ENCODE measurements at places on chromosomes 7 and 10.

GRCh38 chr7:28144266-28144665 is 36.3 kb downstream of the JAZF1 start:
- DNase-seq, result no peak

DNA sequence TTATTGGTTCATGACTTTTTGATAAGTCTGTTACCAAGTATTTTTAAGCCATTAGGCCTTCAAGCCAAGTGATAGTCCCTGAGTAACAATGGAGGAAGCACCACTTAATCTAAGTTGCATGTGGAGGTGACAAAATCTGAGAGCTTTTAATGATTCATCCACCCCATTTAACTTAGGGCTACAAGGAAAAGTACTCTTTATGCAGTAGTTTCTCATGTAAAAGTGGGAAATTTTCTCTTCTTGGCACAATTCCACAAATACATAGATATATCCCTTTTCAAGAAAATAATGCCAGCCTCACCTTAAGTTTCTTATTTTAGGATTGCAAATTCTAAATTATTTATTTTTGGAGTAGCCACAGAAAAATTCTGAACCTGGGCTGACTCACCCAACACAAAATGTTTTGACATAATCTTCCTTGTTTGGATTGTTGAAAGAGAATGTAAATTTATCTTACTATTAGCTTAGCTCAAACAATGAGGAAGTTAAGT is 85.7 kb downstream of the SUGCT start:
- DNase-seq, result no peak

GRCh38 chr10:104614245-104614831 is 26.8 kb upstream of the SORCS3 start:
- peak; percentile 3 for DNase-seq

- no peak for DNase-seq
Measured at GRCh38 chr7:51357821-51358220, 41.2 kb upstream of the COBL start.

- DNase-seq, result no peak
Measured at GRCh38 chr7:22879709-22880306, 57.2 kb upstream of the TOMM7 start.

DNA sequence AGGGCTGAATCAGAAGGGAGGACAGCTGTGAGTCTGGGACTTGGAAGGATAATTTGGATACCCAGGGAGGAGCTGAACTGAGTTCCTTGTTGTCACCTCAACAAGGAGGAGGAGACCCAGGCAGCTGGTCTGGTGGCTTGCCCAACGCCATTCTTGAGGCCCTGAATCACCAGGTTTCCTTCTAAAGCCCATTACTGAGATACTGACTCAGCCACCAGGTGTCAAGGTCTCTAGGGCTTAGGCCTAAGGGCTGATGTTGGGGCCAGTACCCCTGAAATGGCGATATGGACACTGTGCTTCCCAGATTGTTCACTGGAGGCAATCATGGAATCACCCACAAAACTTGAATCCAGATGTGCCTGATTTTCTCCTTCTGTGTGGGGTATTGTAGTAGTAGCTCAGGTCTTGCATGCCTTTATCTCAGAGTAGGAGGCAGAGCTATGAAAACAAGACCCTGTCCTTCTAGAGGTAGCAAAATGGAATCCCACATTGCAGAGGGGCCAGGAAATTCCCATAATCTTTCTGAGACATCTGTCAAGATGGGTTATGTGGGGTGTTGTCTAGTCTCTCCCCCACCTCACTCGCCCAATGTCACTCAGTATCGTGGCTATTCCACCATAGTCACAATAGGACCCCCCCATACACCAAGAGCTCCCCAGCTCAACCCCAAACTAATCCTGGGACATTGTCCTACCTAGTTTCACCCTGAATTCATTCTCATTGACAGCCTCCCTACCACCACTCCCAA is 1.8 kb upstream of the ATG9B start:
- no peak for DNase-seq

GRCh38 chr7:88429382-88429781 is 122.7 kb upstream of the STEAP4 start:
- DNase-seq, result no peak
